ENCODE measurements at places on chromosomes 5 and 9.

- DNase-seq = no peak
Observed at GRCh38 chr9:18499980-18500379, 26.0 kb downstream of the ADAMTSL1 start.

- no peak for DNase-seq
Observed at GRCh38 chr5:154642499-154643245, 112.5 kb upstream of the LARP1 start.

DNA sequence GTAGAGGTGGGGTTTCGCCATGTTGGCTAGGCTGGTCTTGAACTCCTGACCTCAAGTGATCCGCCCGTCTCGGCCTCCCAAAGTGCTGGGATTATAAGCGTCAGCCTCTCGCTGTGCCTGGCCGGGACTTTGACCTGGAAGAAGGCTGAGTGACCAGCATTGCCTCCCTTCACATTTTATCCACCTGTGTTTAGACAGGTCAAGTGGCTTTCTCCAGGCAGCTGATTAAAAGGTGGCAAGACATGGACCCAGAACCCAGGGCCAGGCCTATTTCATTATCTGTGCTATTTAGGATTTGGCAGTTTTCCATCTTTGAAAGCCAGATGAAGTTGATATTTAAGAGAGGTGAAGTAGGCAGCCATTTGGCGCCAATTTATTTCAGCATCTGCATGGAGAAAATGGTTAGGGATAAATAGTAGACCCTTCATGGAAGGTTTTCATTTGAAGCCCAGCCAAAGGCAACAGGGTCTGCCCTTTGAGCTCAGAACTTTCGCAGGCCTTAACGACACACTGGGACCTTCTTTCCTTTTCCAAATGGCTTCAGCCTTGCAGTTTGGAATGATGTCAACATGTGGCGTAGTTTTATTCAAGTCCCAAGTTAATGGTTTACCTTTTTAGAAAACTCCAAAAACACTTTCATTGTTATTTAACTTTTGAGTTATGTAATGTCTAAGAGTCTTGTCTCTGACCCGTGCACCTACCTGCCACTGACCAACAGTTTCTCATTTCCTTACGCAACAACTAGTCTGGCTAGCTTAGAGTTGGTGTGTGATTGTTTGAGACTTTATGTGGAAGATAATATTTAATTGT is 8.4 kb downstream of the DAPK1 start:
- no peak for DNase-seq

DNA sequence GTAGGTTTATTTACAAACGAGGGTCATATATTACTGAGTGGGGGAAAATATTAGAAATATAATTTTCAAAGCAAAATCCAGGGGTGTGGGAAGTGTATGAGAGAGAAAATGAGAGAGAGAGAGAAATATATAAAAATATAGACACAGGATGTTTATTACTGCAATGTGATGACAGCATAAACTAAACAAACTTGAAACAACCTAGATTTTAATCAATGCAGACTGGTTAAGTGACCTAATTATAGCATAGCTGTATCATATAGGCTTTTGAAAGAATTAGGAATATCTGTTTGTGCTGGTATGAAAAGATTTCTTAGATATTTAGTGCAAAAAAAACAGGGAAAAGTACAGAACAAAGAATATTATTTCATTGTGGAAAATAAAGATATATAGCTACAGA is 280.5 kb downstream of the ACTL7B start:
- no peak for DNase-seq

DNA sequence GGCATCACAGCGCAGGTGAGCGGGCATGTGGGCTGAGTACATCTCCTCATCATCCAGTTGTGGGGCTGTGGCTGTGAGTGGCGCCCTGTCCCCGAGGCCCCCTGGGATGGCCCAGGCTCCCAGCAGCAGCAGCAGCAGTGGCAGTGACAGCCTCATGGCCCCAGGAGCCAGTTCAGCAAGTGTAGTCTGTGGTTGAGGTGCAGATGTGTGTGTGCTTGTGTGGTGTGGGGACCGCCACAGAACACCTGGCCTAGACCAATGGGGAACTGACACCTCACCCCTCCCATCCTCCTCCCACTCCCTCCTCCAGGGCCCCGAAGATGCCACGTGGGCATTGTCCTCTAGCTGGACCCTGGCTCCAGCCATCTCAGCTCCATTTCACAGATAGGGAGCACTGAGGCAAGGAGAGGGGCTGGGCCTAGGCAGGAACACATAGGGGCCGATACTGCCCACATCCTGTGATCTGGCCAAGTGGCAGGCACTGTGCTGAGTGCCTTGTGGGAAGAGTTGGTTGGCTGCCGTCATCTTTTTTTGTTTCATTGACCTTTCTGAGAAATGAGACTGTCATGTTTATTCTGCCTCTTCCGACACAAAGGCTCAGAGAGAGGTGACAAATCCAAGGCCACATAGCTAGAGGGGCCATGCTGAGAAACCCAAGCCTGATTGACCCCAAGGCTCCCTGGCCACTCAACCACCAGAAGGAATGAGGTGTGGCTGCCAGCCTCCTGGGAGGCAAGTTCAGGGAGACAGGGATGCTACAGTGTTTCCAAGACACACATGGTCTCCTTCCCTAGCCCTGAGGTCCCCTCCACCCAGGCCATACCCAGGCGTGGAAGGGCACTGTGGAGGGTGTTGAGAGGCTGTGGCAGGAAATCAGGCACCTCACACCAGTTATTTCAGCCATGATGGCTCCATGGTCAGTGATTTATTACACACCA is at the start of gene MZB1:
Gene MZB1 (minus strand): TSS at position 213 of the 938 bp plus-strand sequence. CDS start 57 bp downstream, at position 156.
- DNase-seq = no peak

DNA sequence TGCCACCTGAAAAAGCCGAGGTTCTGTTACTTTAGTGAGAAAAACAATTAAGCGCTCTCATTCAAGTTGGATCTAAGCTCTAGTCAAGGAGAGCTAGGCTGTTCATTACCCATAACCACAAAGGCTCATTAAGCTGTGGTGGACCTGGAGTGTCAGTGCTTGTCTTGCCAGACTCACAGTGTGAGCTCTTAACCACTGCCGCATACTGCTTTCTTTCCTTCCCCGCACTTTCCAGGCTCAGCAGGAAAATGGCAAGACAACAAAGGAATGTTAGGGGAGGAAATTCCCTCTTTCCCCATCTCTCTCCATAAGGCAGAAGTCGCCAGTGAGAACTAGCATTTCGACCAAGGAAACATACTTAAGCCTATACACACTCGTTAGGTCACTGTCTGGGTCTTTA is 467.3 kb downstream of the ENC1 start:
- DNase-seq = no peak

- DNase-seq = no peak
Observed at GRCh38 chr9:108710424-108710823, 145.4 kb downstream of the ACTL7B start.

GRCh38 chr9:13677801-13678200 is 398.3 kb upstream of the MPDZ start:
- DNase-seq = no peak

- no peak for DNase-seq
Observed at GRCh38 chr5:10355071-10355889, 1.8 kb downstream of the MARCHF6 start.

GRCh38 chr5:61178702-61179101 is 16.4 kb upstream of the SMIM15 start:
- DNase-seq = no peak

DNA sequence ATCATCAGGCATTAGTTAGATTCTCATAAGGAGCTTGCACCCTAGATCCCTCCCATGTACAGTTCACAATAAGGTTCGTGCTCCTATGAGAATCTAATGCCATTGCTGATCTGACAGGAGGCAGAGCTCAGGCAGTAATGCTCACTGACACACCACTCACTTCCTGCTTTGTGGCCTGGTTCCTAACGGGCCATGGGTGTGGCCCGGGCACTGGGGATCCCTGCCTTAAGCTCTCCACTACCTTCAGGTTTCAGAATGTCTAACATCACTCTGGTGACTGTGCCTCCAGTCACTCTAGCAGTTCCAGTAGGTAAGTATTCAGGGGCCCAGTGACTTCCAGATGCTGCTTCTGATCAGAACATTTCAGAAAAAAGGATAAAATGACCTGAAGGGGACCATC is 152.4 kb downstream of the LRRC70 start:
- DNase-seq = no peak

- no peak for DNase-seq
Observed at GRCh38 chr5:60651872-60652620, 47.9 kb downstream of the DEPDC1B start.

- no peak for DNase-seq
Observed at GRCh38 chr9:13386935-13387733, 107.6 kb upstream of the MPDZ start.

- DNase-seq = no peak
Observed at GRCh38 chr9:130171226-130172148, 717 bp upstream of the NCS1 start.

DNA sequence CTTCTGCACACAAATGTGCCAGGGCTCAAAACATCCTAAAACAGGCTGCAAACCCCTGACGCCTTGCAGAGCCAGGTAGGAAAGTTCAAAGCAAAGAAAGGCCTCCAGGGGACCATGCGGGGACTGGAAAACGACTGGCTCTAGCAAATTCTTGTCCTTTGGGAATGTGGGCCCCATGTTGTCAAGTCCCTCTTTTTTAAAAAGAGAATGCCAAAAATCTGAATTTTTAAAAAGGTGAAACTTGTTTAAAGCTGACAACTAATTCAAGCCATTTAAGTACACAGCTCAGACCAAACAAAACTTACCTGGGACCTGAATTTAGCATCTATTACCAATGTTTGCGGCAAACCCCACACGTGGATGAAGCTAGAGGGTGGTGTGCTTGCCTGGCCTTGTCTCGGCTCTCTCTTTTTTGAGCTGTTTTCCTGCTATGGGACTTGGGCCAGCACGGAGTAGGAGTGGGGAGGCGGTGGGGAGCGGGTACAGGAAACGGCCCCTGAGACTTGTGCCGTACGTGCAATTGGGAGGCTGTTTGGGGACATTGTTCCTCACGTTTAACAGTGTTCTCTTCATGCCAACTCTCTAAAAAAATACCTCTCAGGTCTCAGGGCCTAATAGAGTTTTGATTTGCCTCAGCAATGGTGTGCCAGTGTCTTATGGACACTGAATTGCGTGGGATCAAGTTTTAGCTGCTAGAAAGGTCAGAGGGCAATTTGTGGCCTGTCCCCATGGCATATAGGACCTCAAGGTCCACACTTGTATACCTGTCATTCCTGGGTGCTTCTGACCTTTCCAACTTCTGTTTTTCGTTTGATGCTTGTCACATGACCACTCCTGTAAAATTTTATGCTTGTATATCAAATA is 15.1 kb upstream of the PHF19 start:
- DNase-seq = no peak

DNA sequence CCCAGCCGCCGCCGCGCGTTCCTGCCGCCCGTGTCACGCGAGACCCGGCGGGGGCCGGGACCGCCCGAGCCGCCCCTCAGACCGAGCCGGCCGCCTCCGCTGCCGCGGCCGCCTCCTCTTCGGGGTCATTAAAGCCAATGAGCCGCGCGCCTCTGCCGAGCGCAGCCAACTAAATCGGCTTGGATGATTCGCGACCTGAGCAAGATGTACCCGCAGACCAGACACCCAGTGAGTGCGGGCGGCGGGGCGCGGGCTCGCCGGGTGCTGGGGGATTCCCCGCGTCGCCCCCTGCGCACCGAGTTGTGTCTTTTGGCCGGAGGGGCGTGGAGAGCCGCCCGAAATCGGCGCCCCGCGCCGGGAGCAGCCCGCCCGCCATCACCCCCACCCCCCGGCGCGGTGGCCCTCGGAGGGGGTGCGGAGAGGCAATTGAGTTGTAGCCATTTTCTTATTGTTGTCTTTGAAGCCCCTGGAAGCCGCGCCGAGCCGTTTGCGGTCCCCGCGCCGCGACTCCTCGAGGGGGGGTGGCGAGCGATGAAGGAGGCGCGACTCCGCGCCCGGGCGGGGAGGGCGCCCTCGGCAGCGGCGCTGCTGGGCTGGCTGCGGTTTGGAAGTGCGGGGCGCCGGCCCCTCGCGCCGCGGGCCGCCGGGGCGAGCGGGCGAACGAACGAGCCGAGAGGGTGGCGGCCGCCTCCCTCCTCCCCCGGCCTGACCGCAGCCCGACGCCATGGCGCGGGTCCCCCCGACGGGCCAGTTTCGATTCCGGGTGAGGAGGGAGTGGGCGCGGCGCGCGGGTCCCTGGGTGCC is 1.0 kb downstream of the TLE4 start:
- DNase-seq = peak; percentile 47

DNA sequence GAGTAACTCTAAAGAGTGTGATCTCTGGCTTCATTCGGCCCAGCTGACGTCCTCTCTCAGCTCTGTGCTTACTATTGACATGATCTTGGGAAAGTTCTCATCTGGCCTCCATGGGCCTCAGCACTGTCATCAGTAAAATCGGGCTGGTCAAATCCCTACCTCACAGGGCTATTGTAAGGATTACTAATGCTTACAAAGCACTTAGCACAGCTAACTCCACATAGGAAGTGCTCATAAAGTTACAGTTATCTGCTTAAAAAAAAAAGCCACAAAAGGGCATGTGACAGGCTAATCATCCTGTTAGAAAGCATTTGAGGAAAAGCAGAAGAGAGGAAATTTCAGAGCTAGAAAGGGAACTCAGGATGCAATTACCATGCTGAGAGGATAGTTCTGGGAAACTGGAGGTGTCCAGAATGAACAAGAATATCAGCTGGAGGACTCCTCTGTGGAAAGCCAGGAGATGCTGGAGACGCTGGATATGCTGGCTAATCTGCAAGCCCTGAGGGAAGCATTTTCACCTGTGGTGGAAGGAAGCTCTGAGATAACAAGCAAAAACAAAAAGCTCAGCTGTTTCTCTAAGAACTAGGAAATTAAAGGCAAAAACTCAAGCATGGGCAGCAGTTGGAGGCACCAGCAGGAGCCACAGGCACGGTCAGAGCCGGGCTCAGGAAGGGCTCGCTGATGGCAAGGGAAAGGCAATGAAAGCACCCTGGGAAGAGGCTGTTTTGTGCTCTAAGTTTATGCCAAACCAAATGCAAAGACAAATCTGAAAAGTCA is 4.4 kb upstream of the BHMT start:
- no peak for DNase-seq

- DNase-seq = no peak
Observed at GRCh38 chr5:93240228-93240834, 340.7 kb downstream of the NR2F1-AS1 start.

DNA sequence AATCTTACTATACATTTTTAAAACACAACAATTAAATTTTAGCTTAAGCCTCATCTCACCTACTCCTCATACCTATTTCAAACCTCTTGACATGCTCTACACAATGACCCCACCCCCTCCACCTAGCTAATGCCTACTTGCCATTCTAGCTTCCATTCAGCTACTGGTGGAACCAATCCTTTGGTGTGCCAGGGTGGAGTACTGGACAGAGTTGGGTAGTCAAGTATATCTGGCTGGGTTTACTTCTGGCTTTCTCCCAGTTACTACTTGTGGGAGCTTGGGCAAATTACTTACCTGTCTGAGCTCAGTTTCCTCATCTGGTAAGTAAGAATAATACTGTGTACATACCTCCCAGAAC is 24.3 kb downstream of the PLPP1 start:
- DNase-seq = no peak
